Activated CD8-positive, alpha-beta memory T cell treated with anti-CD3 and anti-CD28 coated beads for 1 hour (primary cell): ENCODE measurements at places on chromosomes 3 and 15.

DNA sequence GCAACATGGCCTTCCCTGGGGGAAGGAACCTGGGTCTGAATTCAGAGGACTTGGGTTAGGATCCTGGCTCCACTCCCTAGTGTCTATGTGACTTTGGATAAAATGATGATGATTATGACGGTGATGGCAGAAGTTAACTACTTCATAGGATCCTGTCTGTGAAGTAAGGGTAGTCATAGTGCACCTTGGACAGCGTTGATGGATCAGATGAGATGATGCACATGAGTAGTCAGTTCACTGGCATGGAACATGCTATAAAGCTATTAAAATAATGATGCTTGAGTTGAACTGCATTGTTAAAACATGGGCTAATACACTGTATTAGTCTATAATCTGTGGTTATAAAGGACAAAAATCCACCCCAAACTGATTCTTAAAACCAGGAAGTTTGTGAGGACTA, 62.0 kb downstream of the EEFSEC start:
- no peak for DNase-seq

DNA sequence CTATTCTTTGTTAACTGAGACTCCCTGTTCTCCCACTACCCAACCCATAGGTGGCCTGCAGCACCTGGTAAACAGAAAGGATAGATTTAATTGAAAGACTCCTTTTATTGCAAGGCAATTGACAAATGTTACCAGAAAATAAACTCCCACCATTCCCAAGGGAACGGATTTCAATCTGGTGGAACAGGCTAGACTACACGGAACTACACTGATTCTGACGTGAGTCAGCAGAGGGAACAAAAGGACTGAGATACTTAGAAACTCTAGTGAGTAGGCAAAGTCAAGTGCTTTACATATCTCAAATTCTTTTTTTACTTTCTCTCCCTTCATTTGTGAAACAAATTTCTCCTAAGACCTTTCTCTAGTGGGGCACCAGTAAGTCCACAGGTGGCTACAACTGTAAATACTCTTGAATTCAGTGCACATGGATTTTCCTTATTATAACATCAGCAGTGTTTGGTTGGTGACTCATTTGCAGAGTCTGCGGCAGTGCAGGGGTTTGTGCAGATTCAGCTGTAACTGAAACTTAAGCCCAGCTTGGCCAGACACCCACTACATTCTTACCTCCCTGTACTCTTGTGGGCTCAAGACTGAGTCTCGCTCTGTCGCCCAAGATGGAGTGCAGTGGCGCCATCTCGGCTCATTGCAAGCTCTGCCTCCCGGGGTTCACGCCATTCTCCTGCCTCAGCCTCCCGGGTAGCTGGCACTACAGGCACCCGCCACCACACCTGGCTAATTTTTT, 34.3 kb upstream of the PLSCR2 start:
- DNase-seq, result no peak

- no peak for DNase-seq
Observed at GRCh38 chr3:148077318-148077923, 620.3 kb upstream of the AGTR1 start.

- no peak for DNase-seq
Observed at GRCh38 chr3:190404715-190405114, 16.8 kb downstream of the CLDN16 start.

- no peak for DNase-seq
Observed at GRCh38 chr3:53821631-53822121, 24.5 kb downstream of the CHDH start.

GRCh38 chr3:115470254-115470653, 153.1 kb upstream of the GAP43 start:
- DNase-seq, result no peak

DNA sequence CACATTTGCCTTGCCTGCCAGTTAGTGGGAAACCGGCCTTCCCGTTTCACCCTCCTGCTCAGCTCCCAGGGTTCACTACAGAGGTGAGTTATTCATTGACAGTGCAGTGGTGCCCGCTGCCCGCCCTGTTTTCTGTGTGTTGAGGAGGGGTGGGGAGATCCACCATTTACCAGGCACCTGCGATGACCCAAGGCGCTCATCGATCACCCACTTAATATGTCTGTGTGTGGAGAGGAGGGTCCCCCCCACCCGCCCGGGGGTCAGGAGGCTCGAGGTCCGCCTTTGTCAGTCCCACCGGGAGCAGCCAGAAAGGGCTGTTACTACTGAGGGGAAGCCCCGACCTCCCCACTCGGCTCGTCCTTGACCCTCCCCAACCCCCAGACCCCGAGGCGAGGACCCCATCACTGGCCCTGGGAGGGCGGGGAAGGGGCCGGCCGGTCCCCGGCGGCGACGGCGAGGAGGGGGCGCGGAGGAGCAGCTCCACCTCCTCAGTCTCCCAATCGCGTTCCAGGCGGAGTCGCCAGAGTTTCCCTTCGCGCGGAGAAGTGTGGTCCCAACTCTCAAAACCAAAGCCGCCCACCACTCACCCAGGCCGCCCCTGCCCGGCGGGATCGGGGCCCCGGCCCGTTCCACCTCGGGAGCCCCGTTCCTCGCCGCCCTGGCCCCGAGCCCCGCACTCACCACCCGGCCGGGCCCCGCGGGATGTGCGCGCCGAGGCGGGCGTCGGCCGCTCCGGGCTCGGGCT, 1.1 kb downstream of the PLXNB1 start:
- no peak for DNase-seq

DNA sequence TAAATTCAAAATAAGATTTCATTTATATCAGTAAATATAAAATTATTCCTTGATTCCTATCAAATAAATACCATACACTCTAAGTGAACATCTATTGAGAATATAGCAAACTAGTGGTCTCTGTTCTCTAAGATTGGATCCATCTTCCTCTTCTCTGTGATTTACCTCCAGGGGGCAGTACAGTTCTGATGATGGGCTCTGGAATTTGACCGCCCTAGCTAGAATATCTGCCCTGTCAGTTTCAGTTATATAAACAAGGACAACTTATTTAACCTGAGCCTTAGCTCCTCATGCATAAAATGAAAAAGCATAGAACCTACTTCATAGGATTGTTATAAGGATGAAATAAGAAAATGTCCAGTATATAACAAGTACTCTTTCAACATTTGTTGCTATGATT, 171.1 kb upstream of the CCDC54 start:
- DNase-seq, result no peak

DNA sequence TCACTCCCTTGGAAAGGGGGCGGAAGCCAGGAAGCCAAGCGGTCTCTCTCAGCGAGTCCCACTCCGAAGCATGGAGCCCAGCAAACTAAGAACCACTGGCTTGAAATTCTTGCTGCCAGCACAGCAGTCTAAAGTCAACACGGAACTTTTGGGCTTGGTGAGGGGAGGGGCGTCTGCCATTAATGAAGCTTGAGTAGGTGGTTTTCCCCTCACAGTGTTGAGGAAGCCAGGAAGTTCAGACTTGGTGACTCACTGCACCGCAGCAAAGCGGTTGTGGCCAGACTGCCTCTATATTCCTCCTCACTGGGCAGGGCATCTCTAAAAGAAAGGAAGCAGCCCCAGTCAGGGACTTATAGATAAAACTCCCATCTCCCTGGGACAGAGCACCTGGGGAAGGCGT, 665.4 kb upstream of the CBLB start:
- DNase-seq, result no peak

GRCh38 chr3:136818191-136818768, 646 bp upstream of the SLC35G2 start:
- no peak for DNase-seq

DNA sequence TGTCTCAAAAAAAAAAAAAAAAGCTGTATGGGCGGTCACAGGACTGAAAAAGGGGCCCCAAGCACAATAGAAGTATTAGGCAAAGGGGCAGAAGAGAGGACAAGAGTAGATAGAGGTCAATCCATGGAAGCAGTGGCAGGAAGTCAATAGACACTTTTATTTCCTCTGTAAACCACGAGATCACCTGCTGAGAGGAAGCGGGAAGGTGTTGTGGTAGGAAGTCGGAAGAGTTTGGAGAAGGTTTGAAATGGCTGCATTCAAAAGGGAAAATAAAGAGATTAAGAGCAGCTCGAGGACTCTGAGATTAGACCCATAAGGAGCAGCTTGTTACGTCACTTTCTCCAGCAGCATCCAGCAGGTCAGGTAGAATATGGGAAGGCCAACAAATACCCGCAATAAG, 14.2 kb upstream of the ZNF148 start:
- DNase-seq, result no peak

DNA sequence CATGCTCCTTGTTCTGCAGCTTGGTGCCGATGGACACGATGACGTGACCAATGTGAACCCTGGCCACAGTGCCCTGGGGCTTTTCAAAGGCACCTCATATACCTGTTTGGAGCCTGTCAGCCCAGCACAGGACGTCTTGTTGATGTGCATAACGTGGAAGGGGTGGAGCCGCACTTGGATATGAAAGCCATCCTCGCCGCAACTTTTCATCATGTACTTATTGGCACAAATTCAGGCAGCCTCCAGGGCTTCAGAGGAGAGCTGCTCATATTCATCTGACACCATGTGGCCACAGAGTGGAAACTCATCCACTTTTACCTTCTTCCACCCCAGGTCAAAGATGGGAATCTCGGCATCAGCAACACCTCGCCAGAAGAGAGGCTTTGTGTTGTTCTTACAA, 24.7 kb downstream of the POPDC2 start:
- DNase-seq, result no peak

- DNase-seq, result no peak
Observed at GRCh38 chr3:134249296-134249841, 1.3 kb downstream of the RYK start.

- DNase-seq, result no peak
Observed at GRCh38 chr3:72753495-72753894, 94.8 kb downstream of the SHQ1 start.

DNA sequence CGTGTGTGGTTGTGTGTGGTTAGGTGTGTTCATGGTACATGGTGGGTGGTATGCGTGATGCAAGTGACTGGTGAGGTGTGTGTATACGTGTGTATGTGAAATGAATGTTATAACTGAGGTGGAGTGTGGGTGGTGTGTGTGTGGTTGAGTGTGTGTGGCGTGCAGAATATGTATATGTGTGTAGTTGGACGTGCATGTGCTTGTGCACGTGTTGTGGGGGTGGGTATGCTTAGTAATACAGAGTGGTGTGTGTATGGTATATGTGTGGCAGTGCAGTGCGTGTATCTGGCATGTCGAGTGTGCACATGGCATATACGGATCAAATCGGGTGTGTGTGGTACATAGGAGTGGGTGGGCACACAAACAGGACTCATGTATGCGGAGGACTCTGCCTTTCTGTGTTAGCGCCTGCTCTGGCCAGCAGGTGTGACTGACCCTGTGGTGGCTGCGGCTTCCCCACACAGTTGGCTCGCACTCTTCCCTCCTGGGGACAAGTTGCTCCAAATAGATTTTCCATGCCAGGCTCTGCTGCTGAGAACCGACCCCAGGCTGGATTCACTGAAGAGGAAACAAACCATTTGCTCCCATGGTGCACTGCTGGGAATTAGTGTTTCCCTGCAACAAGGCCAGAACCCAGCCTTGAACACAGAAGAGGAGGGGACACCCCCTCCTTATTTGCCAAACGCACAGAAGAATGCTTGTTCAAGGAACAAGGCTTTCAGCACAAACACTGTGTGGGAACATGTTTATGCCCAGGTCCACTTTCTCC, 1.2 kb upstream of the C3orf70 start:
- DNase-seq, result no peak

DNA sequence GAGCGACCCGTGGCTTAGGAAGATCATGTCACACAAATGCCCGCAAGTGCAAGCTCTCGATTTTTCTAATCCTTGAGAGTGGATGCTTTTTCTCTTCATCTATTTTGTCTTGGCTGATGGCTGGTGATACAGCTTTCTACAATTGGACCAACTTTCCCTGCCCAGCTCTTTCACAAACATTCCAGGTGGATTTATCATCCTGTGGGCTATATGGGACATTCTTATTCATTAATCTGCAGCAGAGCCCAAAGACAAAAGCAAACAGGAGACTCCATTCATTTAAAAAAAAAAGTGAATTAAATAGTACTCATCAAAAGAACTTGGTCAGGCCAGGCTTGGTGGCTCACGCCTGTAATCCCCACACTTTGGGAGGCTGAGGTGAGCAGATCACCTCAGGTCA, 14.2 kb upstream of the TSEN2 start:
- DNase-seq, result no peak

- DNase-seq, result no peak
Observed at GRCh38 chr3:44125246-44125645, 116.4 kb upstream of the TOPAZ1 start.

- DNase-seq, result no peak
Observed at GRCh38 chr3:141330718-141331376, 37.5 kb upstream of the ZBTB38 start.

DNA sequence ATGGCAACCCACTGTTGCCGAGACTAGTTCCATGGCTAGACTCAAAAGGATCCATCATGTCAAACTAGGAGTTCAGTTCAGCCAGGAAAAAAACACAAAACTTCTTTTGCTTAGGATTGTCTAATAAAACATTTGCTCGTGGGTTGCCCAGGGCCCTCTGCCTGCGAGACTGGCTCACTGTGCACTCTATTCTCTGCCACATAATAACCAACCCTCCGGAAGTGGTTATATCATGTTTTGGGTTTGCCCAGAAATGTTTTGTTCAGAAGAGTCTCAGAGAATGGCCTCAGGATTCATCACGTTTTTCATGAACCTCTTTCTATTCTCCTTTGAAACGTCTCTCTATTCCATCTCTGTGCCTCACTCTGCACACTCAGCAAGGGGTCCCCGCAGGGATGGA, 216.1 kb downstream of the SV2B start:
- DNase-seq, result no peak

DNA sequence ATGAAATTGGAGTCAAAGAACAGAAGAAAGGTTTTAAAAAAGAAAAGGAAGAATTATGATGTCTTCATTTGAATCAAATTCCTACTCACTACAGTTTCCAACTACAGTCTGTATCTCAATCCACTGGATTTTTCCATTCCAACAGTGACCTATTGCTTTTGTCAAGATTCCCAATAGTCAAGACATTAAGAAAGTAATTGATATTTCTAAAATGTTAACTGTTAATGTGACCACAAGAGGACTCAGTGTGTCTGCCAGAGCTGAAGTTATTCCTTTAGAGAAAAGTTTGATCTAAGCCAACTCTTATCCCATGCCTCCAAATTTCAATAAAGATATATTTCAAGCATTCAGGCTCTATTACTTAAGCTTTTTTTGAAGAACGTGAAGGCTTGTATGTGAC, 163.2 kb downstream of the CACNA1D start:
- no peak for DNase-seq

GRCh38 chr3:129490273-129490675, 38.2 kb upstream of the RHO start:
- no peak for DNase-seq

GRCh38 chr3:124315215-124316033, 323.5 kb upstream of the ROPN1 start:
- DNase-seq, result no peak

DNA sequence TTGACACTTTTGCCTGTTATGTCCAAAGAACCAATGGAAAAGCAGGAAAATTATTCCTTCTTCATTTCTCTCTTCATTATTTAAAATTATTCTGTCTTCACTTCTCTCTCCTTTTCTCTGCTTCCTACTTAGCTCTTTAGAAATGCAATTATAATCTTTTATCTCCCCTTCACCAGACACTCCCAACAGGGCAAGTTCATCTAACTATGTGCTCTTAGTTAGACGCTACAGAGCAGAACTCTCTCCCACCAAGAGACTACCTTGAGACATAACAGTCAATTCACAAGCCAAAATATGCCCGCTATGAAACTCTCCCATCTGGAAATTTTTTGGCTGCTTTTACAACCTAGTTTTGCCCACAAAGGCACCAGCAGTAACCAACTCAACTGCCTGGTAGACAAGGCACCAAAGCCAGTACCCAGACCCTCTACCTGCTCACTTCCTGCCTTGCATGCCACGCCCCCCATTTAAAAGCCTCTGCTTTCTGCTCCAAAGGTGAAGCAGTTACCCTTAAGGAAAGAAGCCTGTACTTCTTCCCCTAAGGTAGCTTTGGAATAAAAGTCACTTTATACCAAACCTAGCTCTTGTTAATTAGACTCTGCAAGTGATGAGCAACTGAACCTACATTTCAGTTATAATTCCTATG, 28.1 kb downstream of the CCRL2 start:
- no peak for DNase-seq
